ENCODE measurements at places on chromosomes 5 and 9.

GRCh38 chr9:118059484-118060278 is 355.5 kb downstream of the TLR4 start:
- no peak for DNase-seq

DNA sequence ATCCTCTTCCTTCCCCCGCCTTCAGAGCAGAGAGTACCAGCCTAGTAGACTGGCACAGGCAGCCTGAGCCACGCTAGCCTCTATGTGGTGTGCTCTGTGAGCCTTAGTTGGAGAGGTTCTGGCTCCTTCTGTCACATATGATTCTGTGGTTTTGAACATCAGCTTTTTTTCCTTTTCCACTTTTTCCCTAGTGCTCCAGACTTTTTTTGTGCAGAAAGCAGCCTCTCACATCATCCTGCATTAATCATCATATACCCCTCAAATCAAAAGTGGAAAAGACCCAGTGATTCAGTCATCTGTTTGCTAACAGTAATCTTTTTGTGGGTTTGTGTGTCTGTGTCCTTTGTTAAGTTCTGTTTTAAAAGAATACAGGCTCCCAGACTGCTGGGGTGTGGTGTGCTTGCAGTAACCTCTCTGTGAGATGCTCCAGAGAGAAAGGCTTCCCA is 663.9 kb upstream of the RGMB start:
- no peak for DNase-seq

- DNase-seq: no peak
Measured at GRCh38 chr5:157570531-157571200, 4.9 kb downstream of the ADAM19 start.

GRCh38 chr5:176413709-176414191 is 2.6 kb downstream of the CLTB start:
- no peak for DNase-seq

GRCh38 chr5:175082866-175083590 is 358.6 kb downstream of the MSX2 start:
- no peak for DNase-seq

- DNase-seq: no peak
Measured at GRCh38 chr5:116497631-116498030, 77.0 kb downstream of the SEMA6A start.

DNA sequence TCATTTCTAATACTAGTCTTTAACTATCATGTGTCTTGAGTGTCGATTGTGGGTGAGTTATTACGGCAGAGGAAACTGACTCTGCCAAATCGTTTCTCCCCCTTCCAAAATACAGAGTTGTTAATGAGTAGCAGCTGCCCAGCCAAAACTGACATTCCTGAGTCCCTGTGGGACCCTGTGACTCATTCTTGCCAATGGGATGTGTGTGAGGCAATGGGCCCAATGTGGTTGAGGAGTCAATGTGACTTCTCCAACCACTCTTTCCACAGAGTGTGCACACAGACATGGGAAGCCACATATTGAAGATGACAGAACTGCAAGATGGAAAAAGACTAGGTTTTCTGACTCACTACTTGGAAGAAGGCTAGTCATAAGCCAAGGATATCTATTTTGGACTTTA is 434.7 kb downstream of the DTWD2 start:
- no peak for DNase-seq

- no peak for DNase-seq
Measured at GRCh38 chr9:110015759-110016158, 192.2 kb downstream of the C9orf152 start.

GRCh38 chr5:72847439-72847838 is 31.0 kb downstream of the TNPO1 start:
- no peak for DNase-seq

DNA sequence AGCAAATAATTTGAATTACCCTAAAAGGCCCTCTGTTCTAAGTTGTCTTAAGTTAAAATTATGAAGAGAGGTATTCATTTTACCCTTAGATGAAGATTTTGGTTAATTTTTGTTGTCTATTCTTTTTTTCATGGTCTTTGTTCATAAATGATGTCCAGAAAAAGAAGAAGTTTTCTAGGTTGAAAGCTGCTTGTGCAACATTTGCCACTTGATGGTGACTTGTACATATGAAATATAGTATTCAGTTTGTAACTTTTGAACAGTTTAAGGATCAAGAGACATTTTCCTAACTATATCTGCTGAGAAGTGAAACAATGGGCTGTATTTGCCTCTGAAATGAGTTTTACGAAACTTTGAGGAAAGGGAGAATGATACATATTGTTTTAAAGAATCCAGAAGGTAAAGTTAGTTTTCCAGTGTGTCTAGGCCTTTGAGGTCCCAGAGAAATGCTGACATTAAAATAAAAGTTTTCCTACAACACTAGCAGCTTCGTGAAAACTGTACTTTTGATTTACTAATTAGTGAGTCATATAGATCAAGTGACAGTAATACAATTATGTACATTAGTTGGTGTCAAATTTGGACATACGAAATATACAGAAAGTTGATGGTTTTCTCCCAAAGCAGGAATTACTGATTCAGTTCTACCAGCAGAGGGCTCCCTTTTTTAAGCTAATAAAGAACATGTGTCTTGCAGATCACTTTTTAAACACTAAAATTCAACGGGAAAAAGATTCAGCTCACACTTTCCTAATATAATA is 70.5 kb downstream of the PIK3R1 start:
- DNase-seq: no peak

DNA sequence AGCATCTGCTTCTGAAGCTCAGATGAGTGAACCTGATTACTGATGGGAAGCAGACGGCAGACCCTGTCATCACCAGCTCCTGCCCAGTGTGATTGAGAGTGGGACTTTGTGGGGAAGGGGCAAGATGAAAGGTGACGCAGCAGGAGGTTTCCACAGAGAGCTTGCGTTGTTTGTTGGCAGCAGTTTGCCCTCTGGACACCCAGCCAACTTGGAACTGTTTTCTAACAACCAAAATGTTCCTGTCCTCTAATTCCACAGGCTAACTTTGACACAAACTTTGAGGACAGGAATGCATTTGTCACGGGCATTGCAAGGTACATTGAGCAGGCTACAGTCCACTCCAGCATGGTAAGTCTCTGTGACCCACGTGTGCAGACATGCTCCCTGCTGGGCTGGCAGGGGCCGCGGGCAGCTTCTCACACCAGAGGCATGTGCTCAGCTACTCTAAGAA is 20.9 kb downstream of the CYFIP2 start:
- DNase-seq: no peak

DNA sequence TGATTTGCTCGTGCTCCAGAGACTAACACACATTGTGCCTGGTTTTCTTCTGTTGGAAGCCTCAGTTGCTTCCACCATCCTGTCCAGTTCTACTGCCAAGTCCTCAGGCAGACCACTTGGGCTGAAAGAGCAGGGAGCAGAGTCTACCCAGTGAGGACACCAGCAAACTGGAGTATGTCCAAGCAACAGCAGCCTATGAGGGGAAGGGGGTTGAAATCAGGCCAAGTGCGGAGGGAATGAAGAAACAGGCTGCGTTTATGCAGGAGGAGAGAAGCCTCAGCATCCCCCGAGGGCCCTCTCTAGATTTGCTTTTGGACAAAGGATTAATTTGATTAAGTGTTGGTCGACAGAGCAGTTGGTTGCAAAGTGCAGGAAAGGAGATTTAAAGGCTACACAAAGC is 14.5 kb downstream of the DOCK2 start:
- no peak for DNase-seq

DNA sequence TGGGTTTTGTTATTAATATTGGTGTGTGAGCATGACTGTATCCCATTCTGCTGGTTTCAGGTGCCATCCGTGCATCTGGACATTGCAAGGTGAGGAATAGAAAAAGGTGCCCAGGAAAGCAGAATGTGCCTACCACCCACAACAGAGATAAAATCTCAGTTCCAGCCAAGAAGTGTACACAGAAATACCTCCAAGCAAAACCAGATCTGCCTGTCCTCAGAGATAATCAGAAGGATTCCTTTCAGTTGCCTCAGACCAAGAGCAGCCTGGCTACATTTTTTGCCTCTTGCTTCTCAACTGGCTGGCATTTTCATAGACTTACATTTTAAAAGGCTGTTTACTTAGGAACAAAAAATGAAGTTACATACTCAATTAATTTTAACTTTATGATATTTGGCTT is 12.1 kb upstream of the ABLIM3 start:
- DNase-seq: no peak

DNA sequence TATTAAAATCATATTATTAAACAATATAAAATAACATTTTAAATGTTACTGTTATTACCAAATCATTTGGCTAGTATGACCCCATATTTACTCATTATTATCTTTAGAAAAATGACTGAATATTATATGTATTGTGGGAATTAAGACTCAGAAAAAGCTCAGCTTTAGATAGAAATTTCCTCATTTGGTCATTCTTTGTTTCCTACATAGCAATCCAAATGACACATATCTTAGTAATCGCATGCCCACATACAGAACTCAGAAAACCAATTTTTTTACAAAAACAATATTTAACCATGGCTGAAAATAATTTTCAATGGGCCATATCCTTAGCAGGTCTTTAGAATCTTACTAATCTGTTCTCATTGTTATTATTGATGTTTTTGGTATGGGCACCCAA is 53.8 kb upstream of the TSLP start:
- DNase-seq: no peak

DNA sequence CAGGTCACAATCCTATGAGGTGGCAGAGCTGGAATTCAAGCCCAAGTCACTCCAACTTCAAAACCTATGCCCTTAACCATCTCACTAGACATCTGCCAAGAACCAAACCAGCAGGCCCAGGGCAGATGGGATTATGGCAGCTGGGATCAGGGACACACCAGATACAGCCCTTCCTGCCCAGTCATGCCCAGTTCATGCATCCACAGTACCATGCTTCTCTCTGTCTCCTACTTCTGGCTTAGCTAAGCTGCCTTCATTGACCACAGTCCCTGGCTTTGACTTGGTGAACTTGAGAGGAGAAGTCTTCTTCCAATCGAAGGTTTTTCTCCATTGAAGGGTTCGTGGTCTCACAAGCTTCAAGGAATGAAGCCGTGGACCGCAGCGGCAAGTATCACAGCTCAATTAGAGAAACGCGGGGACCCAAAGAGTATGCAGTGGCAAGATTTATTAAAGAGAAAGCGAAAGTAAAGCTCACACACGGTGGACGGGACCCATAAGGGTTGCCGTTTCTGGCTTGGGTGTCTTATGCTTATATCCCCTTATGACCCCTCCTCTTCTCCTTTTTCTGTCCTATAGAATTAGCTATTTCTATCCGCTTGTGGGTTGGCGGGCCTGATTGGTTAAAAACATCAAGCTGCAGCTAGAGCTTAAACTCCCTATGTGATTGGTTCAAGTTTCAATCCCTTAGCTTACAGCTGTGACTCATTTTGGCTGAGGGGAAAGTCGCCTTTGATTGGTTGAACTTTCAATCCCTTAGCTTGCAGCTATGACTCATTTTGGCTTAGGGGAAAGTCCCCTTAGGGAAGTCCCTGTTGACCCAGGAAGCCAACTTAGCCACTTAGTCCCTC is 101.2 kb downstream of the TRIM36 start:
- no peak for DNase-seq

DNA sequence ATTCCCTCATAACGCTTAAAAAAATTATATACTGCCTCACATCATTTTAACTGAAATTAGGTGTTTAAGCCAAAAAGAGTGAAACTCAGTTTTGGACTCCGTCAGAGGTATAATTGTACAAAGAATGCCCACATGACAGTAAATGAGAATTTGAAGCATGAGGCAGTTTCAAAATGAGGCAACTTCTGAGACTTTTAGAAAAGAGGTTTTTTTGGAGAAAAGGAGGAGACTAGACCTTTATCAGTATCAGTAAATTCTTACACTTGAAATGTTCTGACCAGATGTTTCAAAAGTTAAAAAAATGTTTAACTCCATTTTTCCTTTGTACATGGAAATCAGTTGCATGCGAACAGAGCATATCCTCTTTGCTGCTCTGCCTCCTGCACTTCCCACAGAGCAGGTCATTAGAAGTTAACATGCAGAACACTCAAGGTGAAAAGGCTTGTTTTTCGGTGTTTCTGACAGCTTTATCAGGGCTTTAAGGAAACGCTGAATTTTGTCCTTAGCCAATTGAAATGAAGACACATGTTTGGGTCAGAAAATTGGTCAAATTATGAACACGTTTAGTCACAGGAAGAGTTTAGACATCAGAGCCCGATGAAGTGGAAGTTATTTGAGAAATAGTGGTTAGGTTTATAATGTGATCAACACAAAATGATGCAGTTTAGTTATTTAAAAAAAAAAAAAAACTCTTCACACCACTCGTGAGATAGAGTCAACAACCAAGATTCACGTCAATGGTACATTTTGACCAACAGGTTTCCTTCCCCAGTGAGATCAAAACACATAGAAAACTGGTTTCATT is 59.5 kb downstream of the PIK3R1 start:
- no peak for DNase-seq

DNA sequence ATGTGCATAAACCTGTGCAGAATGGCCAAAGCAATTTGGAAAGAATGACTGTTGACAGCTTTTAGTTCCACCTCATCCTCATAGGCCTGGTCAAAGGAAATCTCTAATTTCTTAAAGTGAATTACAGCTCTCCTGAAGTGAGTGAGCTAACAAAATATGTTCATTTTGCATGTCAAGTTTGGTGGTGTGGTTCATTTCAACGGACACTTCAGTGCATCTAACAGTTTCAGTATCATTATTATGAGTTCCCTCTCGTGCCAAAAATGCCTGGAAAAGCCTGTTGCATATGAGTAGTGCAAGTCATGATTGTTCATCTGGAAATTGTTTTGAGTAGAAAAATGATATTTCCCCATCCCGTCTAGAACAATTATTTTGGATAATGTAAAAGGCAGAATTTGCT is 53.2 kb upstream of the HMHB1 start:
- DNase-seq: no peak

- DNase-seq: no peak
Measured at GRCh38 chr9:119938871-119939270, 569.6 kb upstream of the BRINP1 start.

DNA sequence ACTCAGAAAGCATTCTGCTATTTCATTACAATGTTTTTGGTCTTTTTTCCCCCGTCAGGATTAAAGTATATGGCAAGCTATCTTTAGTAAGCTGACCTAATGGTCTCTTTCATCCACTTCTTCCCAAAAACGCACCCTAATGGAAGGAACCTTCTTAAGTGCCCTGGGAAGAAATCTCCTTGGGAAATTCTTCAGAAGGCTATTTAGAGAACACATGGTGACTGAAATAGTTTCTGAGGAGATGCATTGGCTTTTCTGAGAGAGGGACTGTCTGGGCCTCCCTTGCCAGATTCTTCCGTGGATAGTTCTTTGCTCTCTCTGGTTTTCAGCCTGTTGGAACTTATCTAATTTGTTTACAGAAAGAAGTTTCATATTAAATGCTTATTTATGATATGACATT is 524.1 kb upstream of the MEF2C start:
- DNase-seq: no peak

Measured in stimulated activated CD4-positive, alpha-beta T cell treated with anti-CD3 and anti-CD28 coated beads, Interleukin-15, amount 100 ng/mL, for 1 hour (primary cell).